ENCODE measurements at places on chromosomes 3 and 15.
A peak's percentile ranks its signal among the peaks of the same experiment; 100 is the strongest.

- DNase-seq, result no peak
Measured at GRCh38 chr3:32403663-32404062, 12.0 kb downstream of the CMTM7 start.

GRCh38 chr3:59935025-59935424 is 885.2 kb upstream of the CFAP20DC start:
- DNase-seq, result no peak

- no peak for DNase-seq
Measured at GRCh38 chr3:4655145-4656045, 162.2 kb downstream of the ITPR1 start.

DNA sequence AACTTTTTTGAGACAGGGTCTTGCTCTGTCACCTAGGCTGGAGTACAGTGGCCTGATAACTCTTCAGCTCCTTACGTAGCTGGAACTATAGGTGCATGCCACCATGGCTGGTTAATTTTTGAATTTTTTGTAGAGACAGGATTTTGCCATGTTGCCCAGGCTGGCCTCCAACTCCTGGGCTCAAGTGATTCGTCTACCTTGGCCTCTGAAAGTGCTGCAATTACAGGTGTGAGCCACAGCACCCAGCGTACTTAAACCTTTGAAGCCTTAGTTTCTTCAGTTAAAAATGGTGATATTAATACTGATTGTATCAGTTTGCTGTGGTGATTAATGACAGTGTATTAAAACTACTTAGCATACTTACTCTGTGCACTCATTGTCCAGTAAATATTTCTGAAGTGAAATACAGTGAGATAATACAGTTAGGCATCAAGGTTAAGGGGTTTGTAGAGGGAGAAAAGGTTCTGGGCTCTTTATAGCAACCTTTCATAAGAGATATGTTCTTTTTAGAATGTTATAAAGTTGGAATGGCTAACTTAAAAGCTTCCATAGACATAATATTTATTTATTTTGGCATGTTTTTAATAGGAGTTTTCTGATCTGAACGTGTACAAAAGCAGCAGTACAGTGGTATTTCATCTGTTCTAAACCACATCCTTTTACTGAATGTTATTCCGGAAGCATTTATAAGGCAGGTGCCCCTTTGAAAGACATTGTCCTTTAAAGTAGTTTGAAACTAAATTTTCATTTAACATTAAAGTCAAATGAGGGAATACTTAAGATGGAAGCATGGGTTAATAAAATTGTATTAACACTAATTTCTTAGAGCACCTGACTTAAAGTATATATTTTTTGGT is 23.6 kb downstream of the NCK1 start:
- no peak for DNase-seq

DNA sequence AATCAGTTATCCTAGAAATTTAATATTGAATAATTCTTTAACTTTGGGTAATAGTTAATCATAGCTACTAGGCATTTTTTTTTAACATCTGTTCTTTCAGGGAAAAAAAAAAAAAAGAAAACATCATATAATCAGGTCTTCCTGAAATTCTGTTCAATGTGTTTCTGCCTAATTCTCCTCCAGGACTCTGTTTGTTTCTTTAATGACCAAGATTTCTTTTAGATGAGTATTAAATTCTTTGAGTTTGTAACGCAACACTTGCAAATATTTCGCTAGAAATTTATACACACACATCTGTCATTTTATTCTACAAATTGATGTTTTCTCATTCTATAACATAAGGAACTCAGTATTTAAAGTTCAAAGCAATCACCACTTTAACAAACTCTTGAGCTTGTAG is 56.7 kb downstream of the ALCAM start:
- no peak for DNase-seq

DNA sequence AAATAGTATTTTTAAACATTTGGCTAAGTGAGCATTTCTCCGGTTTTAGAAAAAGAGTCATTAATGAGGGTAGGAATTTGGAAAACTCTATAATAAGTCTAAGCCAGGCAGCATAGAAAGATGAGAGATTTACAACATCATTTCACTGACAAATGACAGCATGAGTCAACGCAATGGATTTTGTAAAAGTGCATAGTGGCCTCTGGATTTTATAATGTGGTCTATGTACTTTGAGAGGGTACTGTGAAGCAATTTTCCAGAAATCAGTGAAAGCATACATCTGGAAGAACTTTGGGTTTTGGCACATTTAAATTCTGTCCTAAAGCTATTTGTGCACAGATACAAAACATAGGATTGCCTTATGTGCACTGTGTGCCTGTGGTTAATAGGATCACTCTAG is 130.8 kb upstream of the CCNL1 start:
- DNase-seq, result no peak

- DNase-seq, result no peak
Measured at GRCh38 chr15:73114064-73114463, 61.8 kb downstream of the NEO1 start.

- DNase-seq, result no peak
Measured at GRCh38 chr15:93041159-93041547, 47.9 kb downstream of the RGMA start.

GRCh38 chr3:19811689-19812088 is 122.3 kb downstream of the EFHB start:
- DNase-seq, result no peak

DNA sequence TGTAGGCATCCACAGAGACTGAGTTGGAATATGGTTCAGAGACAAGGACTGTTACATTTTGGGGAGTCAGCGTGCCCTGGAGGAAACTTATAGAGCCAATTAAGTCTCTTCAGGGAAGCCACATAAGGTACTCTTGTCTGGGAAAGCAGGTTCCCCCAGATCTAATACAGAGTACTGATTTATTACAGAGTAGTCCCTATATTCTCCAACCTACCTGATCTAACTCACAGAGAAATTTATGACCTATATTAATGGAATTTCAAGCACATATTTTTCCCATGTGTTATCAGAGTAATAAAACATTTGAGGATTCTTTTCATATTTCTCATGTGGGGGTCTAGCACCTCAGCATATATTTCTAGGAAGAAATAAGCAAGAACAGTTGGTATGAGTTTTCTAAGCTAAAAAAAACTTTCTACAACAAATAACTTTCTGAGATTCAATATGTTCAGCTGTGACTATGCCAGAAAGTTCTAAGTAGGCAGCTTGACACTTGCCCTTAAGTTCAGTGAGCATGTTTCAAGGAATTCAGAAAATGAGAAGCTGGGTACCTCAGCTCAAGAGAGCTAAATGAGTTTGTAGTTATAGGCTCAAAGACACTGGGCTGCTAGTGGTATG is 75.3 kb upstream of the COL8A1 start:
- DNase-seq, result no peak

- no peak for DNase-seq
Measured at GRCh38 chr15:25803541-25803940, 59.6 kb downstream of the ATP10A start.

DNA sequence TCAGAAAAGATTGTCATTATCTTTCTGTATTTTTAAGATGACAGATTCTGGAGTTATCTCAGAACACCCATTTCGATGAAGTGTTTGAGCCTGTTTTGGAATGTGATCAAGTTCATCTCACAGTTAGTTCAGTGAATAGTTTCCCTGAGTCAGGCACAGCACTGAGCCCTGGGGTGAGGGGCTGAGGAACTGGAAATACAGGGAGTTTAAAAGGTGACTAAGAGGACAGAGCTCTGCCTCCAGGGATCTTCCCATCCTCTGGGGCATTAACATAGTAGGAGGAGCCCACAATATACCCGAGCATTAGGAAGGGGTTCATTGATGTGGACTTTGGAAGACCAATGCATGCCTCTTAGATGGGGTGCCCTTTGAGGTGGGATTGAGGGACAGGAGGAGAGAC is 355.1 kb downstream of the CLSTN2 start:
- no peak for DNase-seq

DNA sequence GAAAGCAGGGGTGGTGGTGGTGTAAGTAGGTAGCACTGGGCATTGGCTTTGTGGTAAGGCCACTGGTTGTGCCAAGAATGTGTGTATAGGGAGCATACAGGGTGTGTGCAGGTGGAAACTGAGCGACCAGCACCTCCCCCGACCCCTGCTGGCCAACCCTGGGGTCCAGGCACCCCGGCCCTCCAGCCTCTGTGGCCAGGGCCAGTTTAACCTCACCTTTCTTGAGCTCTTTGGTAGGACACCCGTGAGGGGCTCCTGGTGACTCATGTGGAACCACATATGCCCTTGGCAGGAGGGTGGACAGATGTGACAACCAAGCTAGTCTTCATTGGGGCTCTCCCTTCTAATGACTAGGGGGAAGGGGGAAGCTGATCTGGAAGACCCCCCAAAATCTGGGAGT is 19.5 kb downstream of the SHF start:
- DNase-seq, result no peak

GRCh38 chr3:194450341-194450740 is 36.5 kb downstream of the ATP13A3 start:
- DNase-seq, result peak; percentile 36

GRCh38 chr15:78641102-78641748 is at the start of gene CHRNB4:
CHRNB4 (minus strand) TSS chr15:78641210; CDS start chr15:78641133, 77 bp downstream.
- no peak for DNase-seq

DNA sequence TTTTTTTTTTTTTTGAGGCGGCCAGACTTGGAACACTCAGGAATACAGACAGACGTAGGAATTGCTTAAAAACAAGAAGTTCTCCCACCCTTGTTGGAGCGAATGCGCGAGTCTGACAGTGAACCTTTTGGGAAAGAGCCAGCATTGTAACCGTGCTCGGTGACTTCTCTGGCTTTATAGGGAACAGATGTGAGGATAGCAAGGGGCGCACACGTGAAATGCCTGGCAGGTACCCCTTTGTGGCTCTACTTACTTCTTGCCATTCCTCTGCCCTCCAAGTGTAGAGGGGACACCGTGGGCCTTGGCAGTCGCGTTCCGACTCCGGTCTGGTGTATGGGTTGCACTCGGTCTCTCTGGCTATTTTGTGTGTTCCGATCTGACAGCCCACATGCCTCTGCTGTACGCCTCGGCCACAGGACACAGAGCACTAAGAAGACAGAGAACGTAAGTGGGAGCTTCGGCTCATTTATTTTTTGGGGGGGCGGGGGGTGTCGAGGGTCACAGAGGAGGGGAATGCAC is 126.4 kb downstream of the ADAMTS9 start:
- DNase-seq, result no peak

- no peak for DNase-seq
Measured at GRCh38 chr3:172546628-172547214, 23.5 kb upstream of the TNFSF10 start.

DNA sequence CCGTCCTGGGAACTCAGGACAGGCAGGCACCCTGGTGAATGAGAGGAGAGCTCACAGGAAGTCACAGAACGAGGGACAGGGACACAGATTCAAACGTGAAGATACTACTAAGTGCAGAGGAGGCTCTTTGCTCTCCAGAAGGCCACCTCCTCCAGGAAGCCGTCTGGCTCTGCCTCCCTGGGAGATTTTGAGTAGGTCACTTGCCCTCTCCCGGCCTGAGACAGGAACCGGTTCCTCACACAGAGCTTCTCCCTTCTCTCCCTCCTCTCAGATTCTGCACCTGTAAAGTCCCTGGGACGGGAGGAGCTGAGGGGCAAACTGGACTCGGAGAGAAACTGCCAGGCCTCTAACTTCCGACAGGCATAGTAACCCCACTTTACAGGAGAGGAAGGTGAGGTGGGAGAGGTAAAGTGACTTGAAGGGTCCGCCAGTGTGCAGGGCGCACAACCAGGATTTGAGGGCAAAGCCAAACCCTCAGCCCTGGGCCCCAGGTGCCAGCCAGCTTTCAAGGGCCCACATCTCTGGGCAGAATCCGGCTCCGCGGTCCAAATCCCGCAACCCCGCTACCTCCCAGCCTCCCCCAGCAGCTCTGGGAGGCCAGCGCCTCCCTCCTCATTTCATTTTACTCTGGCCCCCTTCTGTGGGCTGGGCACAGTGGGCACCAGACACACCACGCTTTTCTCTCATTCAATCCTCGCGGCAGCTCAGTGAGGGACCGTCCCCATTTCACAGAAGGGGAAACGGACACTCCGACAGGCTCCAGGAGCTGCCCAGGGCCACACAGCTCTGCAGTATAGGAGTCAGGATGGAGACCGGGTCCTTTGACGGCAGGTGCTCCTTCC is 150.2 kb downstream of the SMAD6 start:
- DNase-seq, result no peak

DNA sequence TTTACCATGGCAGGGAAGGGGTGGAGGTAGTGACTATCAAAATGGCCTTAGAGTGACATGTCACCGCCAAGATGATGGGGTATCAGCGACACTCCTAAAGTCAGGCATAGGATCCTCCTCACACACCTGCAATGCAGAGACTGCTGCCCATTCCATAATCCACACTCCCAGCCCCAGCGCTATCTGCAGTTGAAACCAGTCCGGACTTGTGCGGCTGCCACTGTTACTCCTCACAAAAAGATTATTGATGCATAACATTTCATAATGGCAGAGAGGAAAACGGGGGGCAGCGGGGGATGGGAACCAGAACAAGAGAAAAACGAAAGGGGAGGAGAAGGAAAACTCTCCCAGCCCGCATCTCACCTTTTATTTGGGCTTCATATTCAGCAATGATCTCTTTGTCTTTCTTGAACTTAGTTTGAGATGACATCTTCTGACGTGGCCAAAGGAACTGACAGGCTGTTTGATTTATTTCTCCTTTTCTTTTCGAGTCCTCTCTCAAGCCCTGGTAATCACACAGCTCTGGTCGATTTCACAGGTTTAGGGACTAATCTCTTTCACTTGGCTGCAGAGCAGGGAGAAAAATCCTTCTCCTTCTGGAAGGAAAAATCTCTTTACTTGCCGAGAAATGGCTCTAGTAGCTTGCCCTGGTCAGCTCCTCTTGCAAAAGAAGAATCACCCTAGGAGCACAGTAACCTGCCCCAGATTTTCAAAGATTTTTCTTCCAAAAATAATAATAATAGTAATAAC is 749 bp downstream of the SRGAP3 start:
- DNase-seq, result peak; percentile 4

DNA sequence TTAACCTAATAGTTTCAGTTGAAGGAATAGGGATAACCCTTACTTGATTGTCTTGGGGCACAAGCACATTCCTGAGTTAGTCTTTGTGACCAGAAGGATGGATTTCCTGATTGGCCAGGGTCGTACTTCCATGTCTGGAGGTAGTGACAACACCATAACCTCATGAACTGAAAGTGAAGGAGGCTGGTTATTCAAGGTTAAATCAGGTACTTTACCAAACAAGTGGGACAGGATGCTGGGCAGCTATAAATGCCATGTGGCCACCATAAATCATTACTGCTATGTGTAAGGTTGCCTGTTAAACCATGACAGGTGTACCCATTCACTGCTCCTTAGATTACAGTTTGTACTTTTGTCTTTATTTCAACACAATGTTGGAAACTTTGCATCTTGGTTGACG is 128.3 kb upstream of the SAMMSON start:
- DNase-seq, result no peak

GRCh38 chr15:32953533-32953910 is 235.7 kb downstream of the GREM1 start:
- DNase-seq, result no peak

DNA sequence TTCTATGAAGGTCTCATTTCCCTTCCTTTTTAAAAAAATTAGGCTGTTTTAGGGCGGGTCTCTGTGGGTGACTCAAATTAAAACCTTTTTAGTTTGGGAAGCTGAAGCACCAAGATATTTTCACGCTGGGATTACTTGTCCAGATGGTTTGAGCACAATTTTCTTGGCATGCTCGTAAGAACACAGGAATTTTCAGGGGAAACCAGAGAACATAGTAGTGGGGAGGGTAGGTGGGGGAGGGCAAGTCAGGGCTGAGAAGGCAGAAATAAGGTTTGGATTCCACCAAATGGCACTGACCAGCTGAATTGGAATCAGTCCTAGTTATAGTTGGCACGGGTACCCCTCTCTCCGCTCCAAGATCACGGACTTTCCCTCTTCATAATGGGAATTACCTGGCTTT is 97.3 kb upstream of the LRIG1 start:
- no peak for DNase-seq

GRCh38 chr3:17931131-17931530 is 188.7 kb upstream of the TBC1D5 start:
- DNase-seq, result no peak

Measured in NCI-H1092 (cell line).